ENCODE measurements at places on chromosomes 12 and 14. TPM values are rescaled to one million over a fixed set of nuclear protein-coding genes. Genes with fewer than 3 reads are reported as not detected.
A peak's percentile ranks its signal among the peaks of the same experiment; 100 is the strongest.

The CYP46A1 gene
- 0.38 TPM for total RNA-seq

DNA sequence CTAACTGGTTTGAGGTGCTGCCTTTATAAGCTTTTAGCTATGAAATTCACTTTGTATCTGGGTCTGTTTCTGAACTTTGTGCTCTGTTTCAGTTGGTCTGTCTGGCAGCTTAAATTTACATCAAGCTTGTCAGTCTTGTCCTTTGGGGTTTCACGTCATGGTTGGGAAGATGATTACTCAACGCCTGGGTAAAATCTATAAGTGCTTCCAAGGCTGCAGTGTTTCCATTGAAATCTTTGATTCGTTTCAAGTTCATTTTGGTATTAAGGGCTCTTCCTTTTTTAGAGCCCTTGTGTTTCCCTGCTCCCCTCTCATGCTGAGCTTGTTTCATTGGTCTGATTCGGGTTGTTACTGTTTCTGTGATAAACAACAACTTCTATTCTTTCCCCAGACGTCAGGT lies 58.2 kb downstream of the FBXW8 start:
- no peak for DNase-seq

The RNASE2 gene
- not detected for total RNA-seq

DNA sequence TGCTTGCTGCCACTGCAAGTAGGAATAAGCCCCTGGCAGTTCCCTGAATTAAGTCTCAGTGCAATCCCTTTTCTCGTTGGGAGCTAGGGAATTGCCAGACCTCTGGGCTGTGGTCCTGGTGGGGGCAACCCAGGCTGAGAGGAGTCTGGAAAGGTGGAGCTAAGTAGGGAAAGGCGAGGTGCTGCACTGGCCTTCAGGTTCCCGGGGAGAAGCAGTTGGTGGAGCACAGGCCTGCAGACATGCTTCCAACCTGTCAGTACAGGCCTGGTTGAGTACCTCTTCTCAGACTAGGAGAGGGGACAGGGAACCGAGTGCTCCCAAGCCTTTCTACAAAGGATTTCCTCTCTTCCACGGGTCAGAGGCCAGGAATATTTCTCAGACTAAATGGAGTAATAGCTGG lies 1.5 kb downstream of the NRIP2 start:
- DNase-seq = no peak

- DNase-seq = no peak
These were observed 92.8 kb downstream of the ASCL1 start for GRCh38 chr12:103050273-103050672.

GRCh38 chr12:120200364-120200800 lies 529 bp downstream of the RPLP0 start:
- DNase-seq = no peak

The BEST3 gene
- 1.0 TPM for total RNA-seq

DNA sequence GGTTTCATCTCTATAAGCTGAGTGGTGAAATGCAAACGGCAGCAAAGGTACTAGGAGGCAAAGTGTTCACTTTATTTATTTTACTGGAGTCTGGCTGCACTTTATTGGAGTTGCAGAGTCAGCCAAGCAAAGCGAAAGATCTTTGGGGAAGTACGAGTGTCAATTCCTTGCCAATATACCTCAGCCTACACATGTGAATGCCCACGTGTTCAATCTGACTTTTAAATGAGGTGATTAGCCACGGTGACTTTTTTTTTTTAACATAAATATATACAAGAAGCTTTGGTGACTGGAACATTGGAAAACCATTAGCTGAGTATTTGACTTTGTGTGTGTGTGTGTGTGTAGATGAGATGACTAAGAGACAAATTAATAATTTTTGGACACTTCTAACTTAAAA lies 178.8 kb downstream of the NTS start:
- DNase-seq = no peak

The KLHL33 gene
- not detected for total RNA-seq

GRCh38 chr12:123601602-123602489 lies at the start of gene DDX55:
TSS of gene DDX55 (plus strand) at chr12:123602099. CDS start at chr12:123602149, 50 bp downstream.
- peak; percentile 78 for DNase-seq

- no peak for DNase-seq
These were observed 78.6 kb downstream of the ARF6 start for GRCh38 chr14:49971156-49972130.

The CCND2 gene
- total RNA-seq = 133 TPM

GRCh38 chr14:75861161-75861621 lies 120.6 kb downstream of the TGFB3 start:
- peak; percentile 58 for DNase-seq

The PFKM gene
- 81.9 TPM for total RNA-seq

DNA sequence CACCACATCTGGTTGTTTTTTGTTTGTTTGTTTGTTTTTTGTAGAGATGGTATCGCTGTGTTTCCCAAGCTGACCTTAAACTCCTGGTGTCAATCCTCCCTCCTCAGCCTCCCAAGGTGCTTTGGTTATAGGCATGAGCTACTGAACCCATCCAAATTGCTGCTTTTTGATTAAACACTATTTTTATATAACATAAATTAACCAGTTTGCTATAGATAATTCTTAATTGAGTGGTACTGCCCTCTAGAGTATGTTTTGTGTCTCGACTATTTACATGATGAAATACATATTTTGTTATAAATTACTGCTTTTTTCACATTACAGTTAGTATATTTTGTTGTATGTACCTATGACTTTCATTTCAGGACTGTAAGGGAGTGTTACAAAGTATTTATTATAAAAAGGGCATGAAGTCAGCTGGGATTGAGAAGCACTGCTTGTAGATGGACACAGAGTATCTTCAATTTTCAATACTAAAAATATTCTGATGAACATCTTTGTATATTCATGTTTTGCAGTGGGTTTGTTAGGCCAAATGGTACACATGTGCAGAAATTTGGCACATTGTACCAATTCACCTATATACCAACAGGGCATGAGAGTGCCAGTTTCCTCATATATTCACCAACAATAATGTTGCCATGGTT lies 14.9 kb upstream of the SCAF11 start:
- DNase-seq = no peak

The SOX5 gene
- total RNA-seq = 2.4 TPM

The NGB gene
- total RNA-seq = not detected

DNA sequence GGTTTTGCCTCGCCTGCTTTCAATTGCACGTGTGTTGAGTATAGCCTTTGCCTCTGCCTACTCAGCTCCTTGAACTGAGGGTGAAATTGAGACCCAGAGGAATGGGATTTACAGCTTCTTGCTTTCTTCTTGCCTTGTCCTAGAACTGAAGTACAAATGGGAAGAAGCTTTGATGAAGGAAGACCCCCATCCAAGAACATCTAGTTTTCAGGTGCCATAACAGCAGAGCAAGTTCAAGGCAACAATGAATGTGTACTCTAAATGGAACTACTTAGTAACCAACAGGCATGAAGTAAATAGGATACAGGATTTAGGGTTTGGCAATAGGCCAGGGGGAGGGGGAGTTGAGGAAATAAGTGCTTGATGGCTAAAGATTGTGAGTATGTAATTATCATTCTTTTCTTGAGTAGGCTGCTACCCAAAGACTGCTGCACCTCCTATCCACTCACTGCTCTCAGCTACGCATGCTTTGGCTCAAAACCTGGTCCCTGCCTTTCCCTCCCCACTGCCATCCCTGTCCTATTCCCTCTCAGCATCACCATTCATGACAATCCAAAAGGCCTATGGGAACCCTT lies 2.1 kb downstream of the GPX2 start:
- no peak for DNase-seq

DNA sequence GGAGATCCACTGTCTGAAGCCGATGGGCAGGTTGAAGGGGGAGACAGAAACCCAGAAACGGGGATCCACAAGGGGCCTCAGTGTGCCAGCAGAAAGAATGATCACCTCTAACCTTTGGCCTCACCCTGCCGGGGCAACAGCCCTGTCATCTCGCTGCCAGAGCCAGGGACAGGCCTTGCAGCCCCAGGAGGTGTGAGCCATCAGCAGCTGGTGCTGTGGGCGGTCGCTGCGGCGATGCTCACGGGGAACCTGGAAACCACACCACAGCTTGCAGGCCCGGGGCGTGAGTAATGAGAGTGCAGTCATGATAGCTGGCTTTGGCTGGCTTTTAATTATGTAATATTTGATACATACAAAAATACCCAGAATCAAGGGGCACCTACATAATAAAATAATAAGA lies 4.7 kb upstream of the TTC7B start:
- peak; percentile 82 for DNase-seq

GRCh38 chr12:25323581-25323982 lies 72.9 kb upstream of the KRAS start:
- no peak for DNase-seq

The EPYC gene
- not detected for total RNA-seq

GRCh38 chr12:39972119-39972518 lies 133.8 kb downstream of the SLC2A13 start:
- DNase-seq = peak; percentile 6

DNA sequence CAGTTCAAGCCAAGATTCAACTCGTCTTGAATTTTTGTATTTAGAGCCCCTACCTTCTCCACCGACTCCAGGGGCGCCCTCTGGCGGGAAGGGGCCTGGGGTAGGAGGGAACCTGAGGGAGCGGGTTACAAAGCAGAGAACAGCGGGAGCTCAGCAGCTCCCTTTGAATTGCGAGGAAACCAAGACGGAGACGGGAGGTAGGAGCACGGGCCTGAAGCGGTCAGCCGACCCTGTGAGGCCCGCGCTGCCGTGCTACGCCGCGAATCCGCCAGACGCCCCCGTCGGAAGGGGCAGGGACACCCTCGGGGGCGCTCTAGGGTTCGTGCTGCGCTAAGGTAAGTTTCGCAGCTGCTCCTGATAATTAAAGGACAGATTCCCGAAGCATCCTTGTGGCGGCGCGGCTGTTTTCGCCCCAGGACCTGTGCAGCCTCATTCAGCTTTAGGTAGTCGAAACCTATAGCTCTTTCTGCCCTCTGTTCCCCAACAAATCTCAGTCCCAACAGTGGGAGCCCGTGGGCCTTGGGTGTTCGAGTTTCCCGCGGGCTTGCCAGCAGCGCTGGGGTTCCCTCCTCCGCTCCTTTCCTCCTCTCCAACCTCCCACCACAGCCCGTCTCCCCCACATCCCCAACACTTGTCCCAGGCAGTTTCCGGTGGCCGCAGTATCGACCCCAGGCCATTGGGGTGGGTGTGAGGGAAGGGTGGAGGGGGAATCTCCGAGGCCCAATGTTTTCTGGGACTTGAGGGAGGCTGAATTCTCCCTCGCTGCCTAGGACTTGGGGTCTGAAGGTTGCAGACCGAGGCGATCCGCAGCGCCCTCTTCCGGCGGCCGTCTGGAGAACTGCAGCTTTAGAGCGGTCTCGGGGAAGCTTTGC lies 5.1 kb upstream of the NKX2-1 start:
- DNase-seq = peak; percentile 7

The OR4K2 gene
- total RNA-seq = not detected

DNA sequence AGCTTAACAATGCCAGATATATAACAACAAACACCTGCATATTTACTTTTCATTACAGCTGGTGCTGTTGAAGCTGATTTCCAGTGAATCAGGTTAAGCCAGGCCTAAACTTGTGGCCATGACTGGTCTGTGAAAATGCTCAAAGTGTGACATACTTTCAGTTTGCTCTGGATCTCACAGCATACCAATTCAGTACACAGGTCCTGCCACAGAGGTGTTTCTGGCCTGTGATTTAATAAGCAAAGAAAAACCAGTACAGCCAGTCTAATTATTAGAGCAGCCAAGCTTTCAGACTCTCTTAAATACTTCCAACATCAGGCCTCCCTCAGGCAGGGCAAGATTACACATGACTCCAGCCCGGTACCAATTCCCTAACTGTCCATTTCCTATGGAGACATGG lies 27.4 kb upstream of the TMCC3 start:
- DNase-seq = no peak

The FLRT2 gene
- 7.5 TPM for total RNA-seq

GRCh38 chr12:121719926-121720414 lies 7.4 kb downstream of the TMEM120B start:
- peak; percentile 78 for DNase-seq

GRCh38 chr12:111122458-111122878 lies 202.1 kb upstream of the MYL2 start:
- DNase-seq = no peak

DNA sequence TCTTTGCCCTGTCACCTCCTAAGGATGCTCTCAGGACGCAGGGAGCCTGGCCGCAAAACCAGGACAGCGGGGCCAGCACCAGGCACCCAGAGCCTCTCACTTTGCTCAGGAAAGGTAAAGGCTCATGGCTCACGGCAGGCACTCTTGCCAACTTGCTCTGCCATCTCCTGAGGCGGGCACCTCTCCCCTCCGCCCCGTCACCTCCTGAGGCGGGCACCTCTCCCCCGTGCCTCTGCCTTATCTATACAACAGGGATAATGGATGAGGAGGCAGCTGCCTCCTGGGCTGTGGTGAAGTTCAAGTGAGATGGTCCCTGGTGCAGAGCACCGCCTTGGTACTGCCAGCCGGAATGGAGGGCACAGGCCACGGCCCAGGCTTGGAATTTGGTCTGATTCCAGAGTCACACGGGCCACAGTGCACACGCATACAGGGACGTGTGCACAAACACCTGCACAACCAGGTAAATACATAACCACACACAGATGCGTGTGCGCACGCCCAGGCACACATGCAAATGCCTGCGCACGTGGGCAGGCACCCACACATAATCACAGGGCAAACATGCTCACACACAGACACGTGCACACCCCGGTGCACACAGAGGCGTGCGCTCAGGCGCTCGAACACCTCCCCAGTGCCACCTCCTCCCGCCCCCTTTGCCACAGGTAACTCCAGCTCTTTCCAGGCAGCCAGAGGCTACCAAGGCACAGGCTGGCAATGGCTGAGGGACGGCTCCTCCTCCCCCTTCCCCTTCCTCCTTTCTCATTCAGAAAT lies 11.6 kb downstream of the DEGS2 start:
- no peak for DNase-seq

DNA sequence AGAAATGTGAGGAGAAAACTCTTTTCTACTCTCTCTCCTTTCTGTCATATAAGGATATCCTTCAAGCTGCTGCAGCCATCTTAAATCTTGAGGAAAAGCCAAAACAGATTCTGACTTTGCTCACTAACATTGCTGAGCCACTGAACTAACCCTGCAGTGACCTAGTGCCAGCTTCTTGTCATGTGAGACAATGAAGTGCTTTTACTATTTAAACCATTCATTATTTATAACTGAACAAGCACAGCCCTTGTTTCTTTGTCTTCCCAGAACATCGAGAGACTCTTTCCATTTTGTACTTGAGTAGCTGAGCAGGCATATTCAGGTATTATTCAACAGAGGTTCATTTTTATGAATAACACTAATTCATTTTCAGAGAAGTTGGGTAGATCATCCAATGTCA lies 455.0 kb upstream of the TMPO start:
- no peak for DNase-seq

DNA sequence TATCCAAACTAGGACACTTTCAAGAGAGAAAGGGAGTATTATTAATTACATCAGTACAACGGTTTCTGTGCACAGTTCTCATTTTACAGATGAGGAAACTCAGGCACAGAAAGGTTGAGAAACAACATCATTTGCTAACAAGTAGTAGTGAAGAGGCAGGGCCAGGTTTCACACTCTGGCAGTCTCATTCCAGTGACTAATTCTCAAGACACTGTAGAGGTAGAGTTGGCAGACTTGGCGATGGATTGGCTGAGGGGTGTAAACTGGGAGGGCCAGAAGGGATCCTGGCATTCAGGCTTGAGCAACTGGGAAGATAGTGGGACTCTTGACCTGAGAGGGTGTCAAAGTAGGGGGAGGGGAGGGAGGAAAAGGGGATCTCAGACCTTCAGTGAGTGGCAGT lies 73.8 kb upstream of the BDKRB2 start:
- peak; percentile 4 for DNase-seq

Measured in LHCN-M2 (cell line).